ENCODE measurements at places on chromosomes 2 and 18. TPM values are rescaled to one million over a fixed set of nuclear protein-coding genes. Genes with fewer than 3 reads are reported as not detected.

DCC gene
- total RNA-seq, result not detected

SP140 gene
- 75.8 TPM for total RNA-seq

TUBB6 gene
- 16.7 TPM for total RNA-seq

LIMS4 gene
- 0.62 TPM for total RNA-seq

GLI2 gene
- total RNA-seq, result not detected

KCNG3 gene
- total RNA-seq, result 0.27 TPM

SLC9A4 gene
- 0.07 TPM for total RNA-seq

GMCL1 gene
- total RNA-seq, result 22.8 TPM

GALNT14 gene
- 0.59 TPM for total RNA-seq

KIAA2012 gene
- not detected for total RNA-seq

ONECUT2 gene
- total RNA-seq, result not detected

FAM124B gene
- total RNA-seq, result 0.45 TPM

MAP3K19 gene
- total RNA-seq, result not detected

NYAP2 gene
- 0.04 TPM for total RNA-seq

WNT10A gene
- total RNA-seq, result 6.1 TPM

ALK gene
- 0.05 TPM for total RNA-seq

DCDC2C gene
- not detected for total RNA-seq

FAP gene
- 0.50 TPM for total RNA-seq

ALLC gene
- total RNA-seq, result not detected

AKAIN1 gene
- not detected for total RNA-seq

POTEI gene
- not detected for total RNA-seq

DSC1 gene
- total RNA-seq, result 0.09 TPM

CNGA3 gene
- not detected for total RNA-seq

ATL2 gene
- total RNA-seq, result 55.8 TPM

MROH2A gene
- total RNA-seq, result not detected

SRD5A2 gene
- total RNA-seq, result not detected

CGREF1 gene
- total RNA-seq, result 15.8 TPM

EML6 gene
- 0.30 TPM for total RNA-seq

PRLH gene
- total RNA-seq, result not detected

DLGAP1 gene
- total RNA-seq, result not detected

AQP12A gene
- total RNA-seq, result not detected

ARHGAP15 gene
- total RNA-seq, result 103 TPM

MOCOS gene
- total RNA-seq, result 0.19 TPM

IL36RN gene
- not detected for total RNA-seq

FAM161A gene
- 10.3 TPM for total RNA-seq

CAPN14 gene
- total RNA-seq, result 1.0 TPM

ZNF804A gene
- total RNA-seq, result not detected

TBC1D8 gene
- 2.6 TPM for total RNA-seq

NGEF gene
- total RNA-seq, result not detected

TNFAIP6 gene
- total RNA-seq, result not detected

SPDYA gene
- 2.0 TPM for total RNA-seq

DBI gene
- 131 TPM for total RNA-seq

RNF144A gene
- 49.3 TPM for total RNA-seq

CXCR1 gene
- total RNA-seq, result not detected
